Effector memory CD8-positive, alpha-beta T cell (primary cell): ENCODE measurements at places on chromosomes 2 and 18.

DNA sequence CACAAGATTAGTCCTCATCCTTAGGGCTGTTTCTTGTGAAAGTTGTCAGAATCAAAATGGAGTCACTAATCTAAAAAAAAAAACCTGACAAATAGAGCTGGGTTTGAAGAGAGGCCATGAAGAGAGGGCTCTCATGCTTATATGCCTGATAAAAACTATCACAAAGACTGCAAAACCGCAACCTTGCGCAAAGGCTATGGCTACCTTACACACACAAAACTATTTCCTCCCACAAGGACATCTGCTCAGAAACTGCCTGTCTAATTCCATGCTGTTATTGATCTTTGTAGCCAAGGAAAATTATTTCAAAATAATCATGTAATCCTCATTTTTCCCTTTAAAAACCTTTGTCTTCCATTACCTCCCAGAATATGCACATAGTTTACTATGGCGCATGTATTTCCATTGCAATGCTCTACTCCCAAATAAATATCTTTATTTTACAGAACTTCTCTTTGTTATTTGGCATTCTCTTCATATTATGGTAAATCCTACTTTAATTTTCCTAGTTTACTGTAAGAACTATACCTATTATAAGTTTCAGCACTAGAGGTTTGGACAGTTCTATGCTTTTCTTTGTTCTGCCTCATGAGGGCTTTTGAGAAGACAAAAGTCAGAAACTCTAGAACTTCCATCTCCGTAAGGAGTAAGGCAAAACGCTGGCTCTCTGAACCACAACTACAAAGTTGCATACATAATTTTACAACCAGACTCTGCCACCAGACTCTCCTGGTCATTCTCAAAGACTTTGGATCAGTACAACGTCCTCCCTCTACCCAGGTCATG lies 9.6 kb upstream of the DPYSL5 start:
- no peak for DNase-seq

DNA sequence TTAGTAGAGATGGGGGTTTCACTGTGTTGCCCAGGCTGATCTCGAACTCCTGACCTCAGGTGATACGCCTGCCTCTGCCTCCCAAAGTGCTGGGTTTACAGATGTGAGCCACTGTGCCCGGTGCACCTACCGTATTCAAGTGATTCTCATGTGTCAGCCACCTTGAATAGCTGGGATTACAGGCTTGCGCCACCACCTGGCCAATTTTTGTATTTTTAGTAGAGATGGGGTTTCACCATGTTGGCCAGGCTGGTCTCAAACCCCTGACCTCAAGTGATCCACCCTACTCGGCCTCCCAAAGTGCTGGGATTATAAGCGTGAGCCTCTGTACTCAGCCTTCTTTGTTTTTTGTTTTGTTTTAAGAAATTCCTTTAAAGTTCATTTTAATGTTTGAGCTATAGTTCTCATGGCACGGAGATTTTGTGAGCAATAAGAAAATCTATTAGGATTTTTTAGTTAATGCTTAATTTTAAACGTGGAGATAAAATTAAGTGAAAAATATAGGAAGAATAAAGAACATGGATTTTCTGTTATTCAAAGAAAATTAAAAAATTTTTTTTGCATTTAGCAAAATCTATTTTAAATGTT lies 242.6 kb downstream of the PHLPP1 start:
- peak; percentile 46 for DNase-seq

DNA sequence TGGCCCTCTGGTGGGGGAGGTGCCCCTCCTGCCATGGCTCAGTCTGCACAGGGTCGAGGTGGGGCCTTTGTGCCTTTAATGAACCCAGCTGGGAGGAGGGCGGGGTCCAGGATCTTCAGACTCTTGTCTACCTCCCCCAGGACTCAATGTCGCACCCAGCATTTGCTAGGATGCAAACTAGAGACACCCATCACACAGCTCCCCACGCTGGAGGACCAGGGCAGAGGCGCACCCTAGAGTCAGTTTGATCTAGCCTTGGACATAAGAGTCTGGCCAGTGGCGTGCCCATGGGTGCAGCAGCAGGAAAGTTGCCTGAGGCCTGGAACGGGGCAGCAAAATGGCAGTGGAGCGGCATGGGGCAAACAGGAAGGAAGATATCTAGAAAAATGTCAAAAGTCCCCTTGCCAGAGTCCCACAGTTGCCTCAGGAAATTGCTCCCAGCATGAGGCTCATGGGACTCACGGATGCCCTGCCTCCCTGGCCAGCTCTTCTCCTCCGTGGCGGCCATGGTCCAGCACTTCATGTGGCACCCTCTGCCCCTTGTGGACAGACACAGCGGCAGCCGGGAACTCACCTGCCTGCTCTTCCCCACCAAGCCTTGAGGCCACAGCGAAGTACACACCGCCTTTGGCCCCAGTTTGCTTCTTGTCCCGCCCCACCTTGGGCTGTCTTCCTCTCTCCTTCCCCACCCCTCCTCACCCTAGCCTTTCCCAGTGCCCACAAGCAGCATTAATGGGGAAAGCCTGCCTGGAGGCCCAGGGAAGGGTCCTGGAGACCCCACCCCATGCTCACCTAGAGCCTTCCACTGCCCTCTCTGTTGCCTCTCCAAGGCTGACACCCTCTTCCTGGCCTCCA lies 17.7 kb downstream of the SH2D6 start:
- DNase-seq = no peak

GRCh38 chr2:217325251-217325650 lies 465.4 kb upstream of the TNP1 start:
- no peak for DNase-seq

DNA sequence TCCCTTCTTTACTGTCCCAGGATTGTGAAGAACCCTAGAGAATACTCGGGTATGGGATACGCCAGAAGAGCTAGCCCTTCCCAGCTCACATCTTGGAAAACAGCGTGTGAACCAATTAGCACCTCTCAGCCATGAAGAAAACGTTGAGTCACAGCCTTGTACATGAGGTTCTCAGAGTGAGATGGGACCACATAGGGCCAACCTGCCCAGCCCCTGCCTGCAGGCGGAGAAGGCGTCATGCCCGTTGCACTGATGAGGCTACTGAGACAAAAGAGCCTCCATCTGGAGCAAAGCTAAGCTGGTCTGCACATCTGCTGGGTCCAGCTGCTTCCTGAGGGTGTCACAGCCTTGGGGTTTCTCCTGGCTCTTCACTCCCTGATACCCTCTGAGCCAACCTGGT lies 92.2 kb downstream of the LBH start:
- no peak for DNase-seq

DNA sequence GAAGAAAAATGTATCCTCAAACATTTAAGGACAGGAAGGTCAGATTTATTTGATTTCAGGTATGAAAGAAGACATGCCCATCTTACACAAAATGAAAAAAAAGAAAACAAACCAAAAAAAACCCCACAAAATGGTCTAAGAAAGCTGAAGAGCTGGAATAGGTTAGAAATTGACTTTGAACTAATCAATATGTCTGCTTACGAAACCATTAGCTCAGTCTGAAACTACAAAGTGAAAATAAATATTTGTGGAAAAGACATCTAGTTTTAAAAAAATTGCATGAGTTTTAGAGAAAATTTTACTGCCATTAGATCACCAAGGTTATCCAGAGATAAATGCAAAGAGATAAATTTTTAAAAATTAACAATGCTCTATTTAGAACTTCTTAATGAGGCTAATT lies 125.3 kb downstream of the TMEFF2 start:
- DNase-seq = no peak

GRCh38 chr2:150468350-150468960 lies 19.0 kb downstream of the RND3 start:
- DNase-seq = no peak

GRCh38 chr18:57581301-57581934 lies 5.1 kb downstream of the FECH start:
- peak; percentile 7 for DNase-seq

- DNase-seq = no peak
Observed at GRCh38 chr2:177283906-177284305, 19.4 kb upstream of the NFE2L2 start.

DNA sequence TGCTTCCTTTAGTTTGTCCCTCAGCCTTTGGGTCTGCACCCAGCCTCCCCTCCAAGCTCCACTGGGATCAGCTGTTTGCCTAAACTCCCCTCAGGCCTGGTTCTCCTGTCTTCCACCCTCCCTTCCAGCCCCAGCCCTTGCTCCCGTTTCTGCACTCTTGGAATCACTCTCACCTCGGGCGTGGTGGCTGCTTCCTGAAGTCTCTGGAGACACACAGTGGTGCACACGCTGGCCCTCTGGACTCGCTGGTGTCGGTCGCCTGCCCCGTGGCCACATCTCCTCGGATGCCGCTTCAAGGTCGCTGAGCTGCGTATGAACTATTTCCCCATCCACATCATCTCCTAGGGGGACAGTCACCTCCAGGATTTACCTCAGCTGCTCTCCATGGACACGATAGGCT lies 46.3 kb downstream of the PSMG2 start:
- DNase-seq = no peak

- DNase-seq = no peak
Observed at GRCh38 chr2:68309426-68309825, 10.3 kb downstream of the CNRIP1 start.

GRCh38 chr2:119960821-119961220 lies 52.1 kb upstream of the EPB41L5 start:
- DNase-seq = no peak

DNA sequence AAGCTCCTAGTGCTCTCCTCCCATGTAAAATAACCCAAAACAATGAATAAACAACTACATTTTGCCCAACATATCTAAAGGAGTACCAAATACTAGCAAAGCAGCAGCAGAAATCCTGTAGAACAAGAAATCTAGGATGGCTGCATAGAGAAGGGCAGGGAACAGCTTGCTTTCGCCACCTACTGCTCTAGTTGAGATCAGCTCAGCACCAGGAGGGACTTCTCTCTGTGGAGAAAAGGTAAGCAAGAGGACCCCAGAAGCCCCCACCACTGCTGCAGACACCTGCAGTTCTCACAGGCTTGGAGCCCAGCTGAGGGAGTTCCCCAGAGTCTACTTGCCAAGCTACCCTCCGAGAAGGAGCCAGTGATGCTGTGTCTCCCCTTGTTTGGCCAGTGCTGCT lies 243.0 kb upstream of the CHST9 start:
- DNase-seq = no peak

DNA sequence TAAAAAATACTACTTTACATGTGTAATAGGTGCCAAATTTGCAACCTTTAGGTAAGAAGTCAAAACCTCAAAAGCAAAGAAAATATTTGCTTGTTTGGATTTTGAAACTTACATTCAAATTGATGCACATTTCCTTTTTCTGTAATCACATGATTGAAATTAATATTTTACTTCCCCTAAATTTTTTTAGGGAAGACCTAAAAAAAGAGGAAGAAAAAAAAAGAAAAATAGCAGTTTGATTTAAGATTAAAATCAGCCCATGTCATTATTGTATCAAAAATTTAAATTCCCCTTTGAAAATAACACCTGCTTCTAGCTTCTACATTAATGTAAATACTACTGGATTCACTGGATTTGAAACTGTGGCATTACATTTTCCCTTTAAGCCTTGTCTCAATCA lies 68.2 kb upstream of the STON1 start:
- no peak for DNase-seq

- DNase-seq = no peak
Observed at GRCh38 chr18:61841706-61842105, 51.1 kb downstream of the RNF152 start.

DNA sequence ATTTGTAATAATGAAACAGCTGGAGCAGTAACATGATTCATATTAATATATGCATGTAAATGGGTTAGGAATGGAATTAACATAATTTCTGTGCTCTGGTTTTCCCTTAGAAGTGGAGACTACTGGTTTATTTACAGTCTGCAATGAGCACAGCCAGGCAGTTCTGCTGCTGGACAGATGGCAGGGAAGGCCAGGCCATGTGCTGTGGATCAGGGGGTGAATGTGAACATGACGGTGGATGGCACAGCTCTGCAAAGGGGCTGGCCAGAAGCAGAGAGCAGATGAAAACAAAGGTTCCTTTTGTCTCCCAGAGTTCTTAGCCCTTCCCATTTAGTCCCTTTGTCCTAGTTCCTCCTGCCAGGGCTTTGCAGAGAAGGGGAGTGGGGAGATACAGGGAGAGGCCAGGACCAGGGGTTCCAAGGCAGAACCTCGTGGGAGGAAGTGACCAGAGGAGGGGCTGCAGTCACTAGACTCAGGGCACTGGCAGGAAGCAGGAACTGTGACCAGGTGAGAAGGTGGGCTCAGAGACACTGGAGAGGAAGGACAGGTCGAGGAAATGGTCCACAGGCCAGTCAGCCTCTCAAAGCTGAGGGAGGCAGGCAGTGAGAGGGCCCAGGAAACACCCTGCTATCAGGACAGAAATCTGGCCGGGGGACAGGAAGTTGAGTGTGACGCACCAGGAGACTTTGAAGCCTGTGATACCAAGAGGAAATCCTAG lies 112.9 kb upstream of the ATP8B1 start:
- no peak for DNase-seq

- no peak for DNase-seq
Observed at GRCh38 chr2:39059366-39059952, 61.4 kb downstream of the SOS1 start.

DNA sequence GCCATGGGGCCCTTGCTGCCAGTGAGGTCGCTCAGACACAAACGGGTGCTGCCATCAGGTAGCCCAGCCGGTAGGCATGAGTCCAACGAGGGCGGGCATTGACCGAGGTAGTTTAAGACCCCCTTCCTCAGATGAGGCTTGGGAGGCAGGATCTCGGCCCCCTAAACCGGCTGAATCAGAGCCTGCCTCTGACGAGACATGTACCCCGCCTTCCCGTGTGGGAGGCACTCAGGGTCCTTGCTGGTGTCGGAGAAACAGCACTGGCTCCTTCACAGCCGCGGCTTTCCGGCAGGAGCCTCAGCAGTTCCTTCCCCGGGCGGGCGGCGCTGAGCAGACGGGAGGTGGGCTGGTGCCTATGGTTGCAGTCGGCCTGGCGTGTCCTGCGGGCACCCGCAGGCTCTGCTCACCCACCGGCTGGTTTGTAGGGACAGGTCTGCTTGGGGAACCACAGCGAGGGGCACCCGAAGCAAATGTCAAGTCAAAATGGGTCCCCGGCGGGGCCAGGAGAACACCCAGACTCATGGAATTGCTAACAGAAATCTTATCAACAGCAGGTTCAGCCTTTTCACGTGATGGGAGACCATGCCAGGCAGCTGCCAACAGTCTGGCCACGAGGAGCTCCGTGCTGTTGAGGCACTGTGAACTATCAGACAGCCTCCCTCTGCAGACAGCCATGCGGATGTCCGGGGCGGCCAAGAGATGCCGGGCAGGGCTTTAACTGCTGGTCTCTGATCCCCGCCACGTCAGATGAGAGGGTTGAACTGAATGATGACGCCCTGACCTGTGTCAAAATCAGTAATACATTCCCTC lies 2.8 kb downstream of the KCNG2 start:
- no peak for DNase-seq

DNA sequence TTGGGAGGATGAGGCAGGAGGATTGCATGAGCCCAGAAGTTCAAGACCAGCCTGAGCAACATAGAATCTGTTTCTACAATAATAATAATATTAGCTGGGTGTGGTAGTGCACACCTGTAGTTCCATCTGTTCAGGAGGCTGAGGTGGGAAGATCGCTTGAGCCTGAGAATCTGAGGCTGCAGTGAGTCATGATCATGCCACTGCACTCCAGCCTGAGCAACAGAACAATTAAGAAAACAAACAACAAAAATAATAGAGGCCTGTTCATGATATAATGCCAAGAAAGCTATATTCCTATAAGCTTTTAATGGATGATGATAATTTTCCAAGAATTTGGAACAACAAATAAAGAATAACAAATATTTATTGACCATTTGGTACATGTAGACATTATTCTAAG lies 6.9 kb upstream of the CCBE1 start:
- no peak for DNase-seq

GRCh38 chr2:239316562-239317465 lies 84.0 kb downstream of the HDAC4 start:
- DNase-seq = no peak
